ENCODE measurements at places on chromosomes 2 and 18.

GRCh38 chr2:165815299-165816141 lies 21.5 kb upstream of the GALNT3 start:
- DNase-seq = no peak

DNA sequence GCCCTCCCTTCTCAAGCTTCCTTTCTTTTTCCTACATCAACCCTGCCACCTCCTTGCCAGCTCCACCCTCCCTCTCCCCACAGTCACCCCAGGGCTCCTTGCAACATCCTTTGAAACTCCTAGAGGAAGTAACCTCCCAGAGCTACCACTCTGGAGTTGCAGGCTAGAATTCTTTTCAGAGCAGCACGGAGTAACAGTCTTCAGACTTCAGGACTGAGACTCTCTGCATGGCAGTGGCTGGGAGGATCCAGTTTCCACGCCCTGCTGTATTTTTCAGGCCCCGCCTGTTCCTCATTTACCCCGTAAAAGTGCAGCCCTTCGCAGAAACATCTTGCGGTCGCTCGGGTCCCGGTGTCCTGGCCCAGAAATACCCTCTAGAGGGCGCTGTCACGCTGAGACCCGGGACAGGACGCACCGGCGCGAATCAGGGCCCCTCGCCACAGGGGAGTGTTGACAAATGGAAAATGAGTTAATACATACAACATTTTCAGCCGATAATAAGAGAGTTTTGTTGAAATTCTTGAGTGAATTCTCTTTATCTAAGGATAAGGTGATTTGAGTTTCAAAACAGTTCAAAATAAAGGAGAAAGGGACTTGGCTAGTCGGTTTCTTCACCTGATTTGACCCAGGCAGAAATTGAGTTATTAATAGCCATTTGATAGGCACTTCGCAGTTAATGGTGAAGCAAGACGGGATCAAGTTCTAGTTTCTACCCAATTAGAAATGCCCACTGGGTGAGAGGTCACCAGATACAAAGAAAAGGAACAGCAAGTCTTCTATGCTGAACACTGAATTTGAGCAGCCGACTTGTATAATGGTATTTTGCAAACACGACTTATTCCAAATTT lies 18.5 kb upstream of the NTSR2 start:
- DNase-seq = peak; percentile 61

DNA sequence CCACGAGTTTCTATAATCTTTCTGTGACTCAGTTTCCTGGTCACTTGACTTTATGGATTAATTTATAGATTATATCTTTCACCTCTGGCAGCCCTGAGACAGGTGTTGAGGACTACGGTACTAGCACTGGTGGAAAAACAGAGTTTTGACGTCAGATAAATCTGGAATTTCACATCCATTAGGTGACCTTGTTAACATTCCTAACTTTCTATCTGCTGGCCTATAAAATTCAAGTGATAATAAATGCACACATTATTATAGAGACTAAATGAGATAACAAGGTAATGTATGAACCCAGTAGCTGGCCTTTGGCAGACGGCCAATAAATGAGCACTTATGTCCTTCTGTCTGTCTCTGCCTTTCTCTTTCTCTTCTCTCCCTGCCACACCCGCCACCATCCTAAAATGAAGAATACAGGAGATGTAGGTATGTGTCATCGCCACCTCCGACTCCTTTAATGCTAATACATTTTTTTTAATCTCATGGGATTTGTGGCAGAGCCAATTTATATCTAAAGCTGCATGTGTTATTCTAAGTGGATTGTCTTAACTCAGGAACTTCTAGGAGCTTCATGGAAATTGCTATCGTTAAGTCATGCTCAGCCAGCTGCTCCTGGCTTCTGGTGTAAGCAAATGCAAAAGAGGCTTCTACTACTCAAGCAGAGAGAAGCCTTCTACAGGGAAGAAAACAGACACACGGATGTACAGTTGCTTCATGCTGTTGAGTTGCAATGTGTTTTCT lies 2.3 kb downstream of the TM4SF20 start:
- DNase-seq = peak; percentile 34

DNA sequence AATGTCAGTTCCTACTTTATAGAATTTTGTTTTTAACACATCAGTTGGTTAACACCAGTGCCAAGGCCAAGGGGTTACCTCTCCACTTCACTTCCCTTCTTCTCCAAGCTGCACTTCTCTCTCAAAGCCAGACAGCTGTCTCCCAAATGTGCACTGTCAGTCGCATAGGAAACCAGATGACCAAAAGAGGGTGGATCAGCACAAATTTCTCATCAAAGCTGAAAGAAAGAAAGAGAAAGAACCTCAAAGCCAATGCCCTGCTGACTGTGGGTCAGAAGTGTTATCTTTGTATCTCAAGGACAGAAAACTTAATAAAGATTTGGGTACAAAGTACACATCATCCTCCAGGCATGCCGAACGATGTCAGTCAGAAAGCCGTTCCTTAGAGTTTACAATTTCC lies 32.2 kb downstream of the SPATS2L start:
- peak; percentile 27 for DNase-seq

GRCh38 chr2:64522843-64523428 lies 1.2 kb upstream of the AFTPH start:
- DNase-seq = peak; percentile 86

GRCh38 chr2:11534746-11535484 lies 1.1 kb downstream of the GREB1 start:
- DNase-seq = no peak

- DNase-seq = no peak
Observed at GRCh38 chr2:176585791-176586190, 316.5 kb downstream of the MTX2 start.

GRCh38 chr18:10417191-10417590 lies 37.2 kb upstream of the APCDD1 start:
- no peak for DNase-seq

DNA sequence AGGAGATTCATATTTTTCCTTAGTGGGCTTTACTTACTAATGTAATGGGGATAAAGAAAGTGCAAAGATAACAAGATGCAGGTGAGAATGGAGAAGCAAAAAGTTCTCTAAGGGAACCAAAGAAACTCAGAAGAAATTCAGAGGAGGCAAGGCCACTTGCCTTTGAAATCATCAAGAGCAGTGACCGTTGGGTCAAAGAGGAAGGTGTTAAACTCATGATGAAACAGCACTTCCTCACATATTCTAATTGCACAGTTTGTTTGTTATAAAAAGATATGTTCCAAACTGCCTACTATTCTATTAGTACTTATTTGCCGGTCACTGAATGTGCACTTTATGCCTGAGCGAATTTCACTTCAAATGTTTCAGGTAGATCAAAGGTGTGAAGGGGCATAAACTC lies 975.1 kb downstream of the BCL11A start:
- no peak for DNase-seq

- DNase-seq = no peak
Observed at GRCh38 chr2:150916467-150917396, 344.9 kb downstream of the RBM43 start.

DNA sequence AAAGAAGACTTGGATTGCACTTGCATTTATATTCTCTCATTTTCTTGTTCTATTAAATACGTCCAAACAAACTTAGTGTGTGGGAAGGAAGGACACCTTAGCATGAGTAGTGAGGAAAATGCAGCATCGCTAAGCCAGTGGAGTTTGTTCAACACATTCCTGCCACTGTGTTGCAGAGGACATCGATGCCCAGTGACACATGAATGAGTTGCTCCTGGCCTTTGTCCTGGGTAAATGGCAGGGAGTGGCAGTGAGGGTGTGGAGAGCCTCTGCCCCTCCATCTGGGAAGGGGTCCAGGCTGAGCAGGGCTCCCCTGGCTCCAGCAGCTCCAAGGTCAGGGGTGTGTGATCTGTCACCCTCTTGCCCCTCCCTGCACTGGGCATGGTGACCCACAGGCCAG lies 75.9 kb downstream of the CABLES1 start:
- no peak for DNase-seq

- DNase-seq = no peak
Observed at GRCh38 chr2:63893163-63893562, 51.5 kb downstream of the UGP2 start.

- DNase-seq = no peak
Observed at GRCh38 chr18:46625069-46625468, 32.0 kb downstream of the LOXHD1 start.

- no peak for DNase-seq
Observed at GRCh38 chr2:108829578-108830310, 43.2 kb downstream of the CCDC138 start.

DNA sequence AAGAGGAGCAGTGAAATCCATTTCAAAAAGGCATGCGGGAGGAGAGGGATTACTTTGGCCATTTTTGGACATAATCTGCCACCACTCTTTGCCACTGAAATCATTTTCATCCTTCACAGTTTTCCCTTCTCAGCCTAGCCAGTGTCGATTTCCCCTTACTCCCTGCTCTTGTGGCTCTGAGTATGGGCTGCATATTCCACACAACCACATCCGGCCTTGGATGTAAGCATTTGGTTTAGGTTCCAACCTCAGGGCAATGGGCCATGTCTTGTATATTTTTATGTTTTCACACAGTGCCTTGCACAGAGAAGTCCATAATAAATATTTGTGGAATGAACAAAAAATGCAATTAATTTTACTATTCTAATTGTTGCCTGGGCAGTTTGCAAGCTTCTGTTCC lies 7.7 kb upstream of the SERPINE2 start:
- peak; percentile 37 for DNase-seq

DNA sequence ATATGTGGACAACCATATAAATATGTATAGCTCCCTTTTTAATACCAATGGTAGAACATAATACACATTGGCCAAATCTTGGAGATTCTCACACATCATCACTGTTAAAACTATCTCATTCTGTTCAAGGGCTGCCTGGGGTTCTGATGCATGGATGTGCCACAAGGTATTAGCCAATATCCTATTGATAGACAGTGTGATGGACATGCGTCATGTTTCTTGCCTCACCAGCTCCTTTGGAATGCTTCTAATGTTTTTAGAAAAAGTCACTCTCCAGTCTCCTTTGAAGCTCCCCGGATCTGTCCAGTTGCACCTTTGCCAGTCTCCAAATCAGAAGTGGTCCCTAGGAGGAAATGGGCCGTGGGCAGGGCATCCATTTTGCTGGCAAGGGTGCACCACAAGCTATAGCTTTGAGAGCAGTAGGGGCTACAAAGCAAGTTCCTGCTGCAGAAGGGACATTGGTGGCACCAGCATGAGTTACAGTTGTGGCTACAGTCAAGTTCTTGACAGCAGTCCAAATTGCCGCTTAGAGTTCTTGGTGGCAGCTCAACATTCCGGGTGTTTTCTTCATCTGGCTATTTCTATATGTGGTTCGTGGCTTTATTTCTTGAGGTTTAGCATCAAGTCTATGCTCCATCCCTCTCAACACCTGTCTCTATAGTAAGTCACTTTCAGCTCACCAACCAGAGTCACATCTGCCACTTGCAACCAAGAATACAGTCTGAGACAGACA lies 25.1 kb upstream of the ATRAID start:
- no peak for DNase-seq

- DNase-seq = no peak
Observed at GRCh38 chr2:62706721-62707521, 1.4 kb downstream of the EHBP1 start.

GRCh38 chr2:47771211-47771610 lies 11.7 kb upstream of the MSH6 start:
- peak; percentile 91 for DNase-seq

DNA sequence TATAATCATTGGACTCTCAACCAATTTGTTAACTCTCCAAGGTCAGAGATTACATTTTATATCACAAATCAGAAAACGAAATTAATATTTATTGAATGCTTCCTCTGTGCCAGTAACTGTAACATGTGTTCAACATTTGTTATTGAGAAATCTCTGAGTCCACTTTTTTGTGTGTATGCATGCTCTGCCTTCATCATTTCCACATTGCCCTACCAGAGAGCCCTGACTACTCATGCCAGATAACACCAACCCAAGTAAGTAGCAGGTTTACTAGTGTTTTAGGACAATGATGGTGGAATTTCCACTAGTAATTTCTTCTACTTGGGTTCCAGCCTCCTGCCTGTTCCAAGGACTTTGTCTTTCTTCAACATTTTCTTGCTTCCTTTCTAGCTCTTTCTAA lies 14.2 kb upstream of the FAP start:
- no peak for DNase-seq

- no peak for DNase-seq
Observed at GRCh38 chr2:29065068-29065811, 9.1 kb downstream of the PCARE start.

GRCh38 chr2:40592218-40592617 lies 140.3 kb upstream of the SLC8A1 start:
- no peak for DNase-seq

- DNase-seq = no peak
Observed at GRCh38 chr2:233822781-233823730, 31.3 kb downstream of the HJURP start.

DNA sequence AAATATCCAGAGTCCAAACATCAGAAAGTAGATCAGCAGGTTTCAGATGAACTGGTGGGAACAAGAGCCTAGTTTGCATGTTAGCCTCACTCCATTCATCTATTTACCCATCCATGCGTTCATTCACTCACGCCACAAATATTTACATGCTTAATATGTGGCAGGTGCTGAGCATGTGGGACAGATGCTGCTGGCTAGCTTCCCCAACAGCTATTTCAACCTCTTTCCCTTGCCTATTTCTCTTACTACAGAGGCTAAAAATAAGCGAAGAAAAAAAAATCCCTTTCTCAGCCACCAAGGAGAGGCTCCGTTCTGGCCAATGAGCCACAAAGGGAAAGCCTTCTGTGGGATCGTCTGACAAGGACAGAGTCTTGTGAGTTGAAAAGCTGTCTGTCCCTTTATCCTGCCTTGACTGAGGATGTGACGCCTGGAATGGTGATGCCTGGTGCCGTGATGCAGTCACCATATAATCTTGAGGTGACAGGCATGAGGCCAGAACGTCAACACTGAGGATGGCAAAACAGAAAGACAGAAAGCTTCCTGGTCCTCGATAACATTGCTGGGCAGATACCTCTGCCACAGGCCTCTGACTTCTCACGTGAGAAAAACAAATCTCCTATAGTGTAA lies 78.2 kb downstream of the KCTD1 start:
- DNase-seq = no peak

GRCh38 chr2:177628831-177629230 lies 236.3 kb downstream of the AGPS start:
- DNase-seq = no peak

- no peak for DNase-seq
Observed at GRCh38 chr2:148545390-148546256, 98.9 kb upstream of the EPC2 start.

DNA sequence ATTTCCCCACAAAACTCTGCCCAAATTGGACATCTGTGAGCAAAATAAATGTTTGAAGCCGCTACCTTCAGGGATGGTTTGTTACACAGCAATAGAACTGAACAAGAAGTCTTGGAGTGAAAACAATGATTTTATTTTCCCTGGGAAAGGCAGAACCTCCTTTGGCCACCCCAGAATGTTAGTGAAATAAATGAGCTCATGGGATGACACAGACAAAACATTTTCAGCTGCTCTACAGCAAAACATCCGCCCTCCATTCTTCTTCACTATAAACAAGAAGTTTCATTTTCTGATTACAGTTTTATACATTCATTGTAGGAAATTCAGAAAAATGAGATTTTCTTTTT lies 4.3 kb upstream of the EFHD1 start:
- no peak for DNase-seq

- DNase-seq = peak; percentile 54
Observed at GRCh38 chr2:54456612-54457322, 640 bp downstream of the SPTBN1 start.

Data from fibroblast of skin of back (primary cell).